ENCODE measurements at places on chromosomes 5 and 9.

DNA sequence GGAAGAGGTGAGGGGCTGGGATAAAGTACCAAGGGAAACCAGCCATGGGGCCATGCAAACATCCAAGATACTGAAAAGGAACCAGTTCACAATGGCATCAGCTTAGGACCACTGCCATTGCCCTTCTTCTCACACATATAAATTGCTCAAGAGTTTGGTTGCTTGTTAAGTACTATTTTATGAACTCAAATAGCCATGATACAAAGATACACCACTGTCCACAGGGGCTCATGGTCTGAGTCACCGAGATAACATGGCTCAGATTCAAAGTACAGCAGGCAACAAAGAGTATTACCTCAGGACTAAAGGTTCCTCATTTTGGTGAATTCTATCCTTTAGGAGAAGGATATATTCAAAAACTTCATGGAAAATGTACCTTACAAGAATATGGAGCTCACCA lies 55.6 kb downstream of the FANCC start:
- no peak for DNase-seq

DNA sequence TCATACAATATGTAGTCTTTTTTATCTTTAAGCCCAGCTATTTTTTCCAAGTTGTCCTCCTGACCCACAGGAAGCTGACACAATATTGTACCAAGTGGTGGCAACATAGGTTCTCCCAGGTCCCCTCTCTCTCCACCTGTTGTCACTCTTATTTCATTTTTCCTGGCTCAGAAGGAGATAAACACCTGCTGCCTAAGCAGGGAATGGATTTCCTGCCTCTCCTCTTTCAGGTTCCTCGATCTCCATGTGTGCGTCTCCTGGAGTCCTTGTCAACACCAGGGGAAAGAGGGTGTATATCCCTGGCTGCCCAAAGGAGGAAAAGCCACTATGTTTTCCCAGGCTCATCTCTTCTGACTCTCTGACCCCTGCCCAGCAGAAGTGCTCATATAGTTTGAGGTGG lies 81.8 kb upstream of the KLF9 start:
- DNase-seq = no peak

DNA sequence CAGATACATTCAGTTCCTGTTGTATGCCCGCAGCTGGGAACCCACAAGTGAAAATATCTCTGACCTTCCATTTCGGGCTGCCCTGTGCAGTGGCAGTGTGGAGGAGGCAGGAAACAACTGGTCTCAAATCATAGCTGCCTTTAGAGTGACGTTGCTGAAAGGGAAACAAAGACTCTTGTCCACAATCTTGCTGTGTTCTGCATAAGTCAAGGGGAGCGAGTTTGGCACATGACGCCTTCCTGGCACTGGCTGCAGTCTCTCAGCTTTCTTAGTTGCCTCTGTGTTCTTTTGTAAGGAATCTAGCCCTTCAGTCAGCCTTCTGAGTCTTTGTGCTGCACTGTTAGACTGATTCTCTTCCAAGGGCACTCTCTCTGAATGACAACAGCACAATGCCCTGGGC lies 24.0 kb downstream of the ADAMTS16 start:
- DNase-seq = no peak

- DNase-seq = no peak
Measured at GRCh38 chr9:117864385-117865057, 160.3 kb downstream of the TLR4 start.

DNA sequence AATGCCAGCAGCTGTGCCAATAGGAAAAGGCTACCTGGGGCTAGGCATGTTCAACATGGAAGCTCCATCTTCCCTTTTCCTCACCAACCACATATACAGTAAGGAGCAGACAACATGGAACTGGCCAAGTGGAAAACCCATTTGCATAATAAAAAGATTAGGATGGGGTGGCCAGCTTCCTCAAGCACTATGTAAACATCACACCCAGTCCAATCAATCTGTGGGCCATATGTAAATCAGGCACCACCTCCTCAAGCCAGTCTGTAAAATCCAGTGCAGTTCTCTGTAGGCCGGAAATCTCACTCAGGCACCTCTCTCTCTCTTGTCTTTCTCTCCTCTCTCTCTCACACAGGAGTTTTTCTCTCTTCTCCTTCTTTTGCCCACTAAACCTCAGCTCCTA lies 360.2 kb upstream of the GRIA1 start:
- DNase-seq = no peak

DNA sequence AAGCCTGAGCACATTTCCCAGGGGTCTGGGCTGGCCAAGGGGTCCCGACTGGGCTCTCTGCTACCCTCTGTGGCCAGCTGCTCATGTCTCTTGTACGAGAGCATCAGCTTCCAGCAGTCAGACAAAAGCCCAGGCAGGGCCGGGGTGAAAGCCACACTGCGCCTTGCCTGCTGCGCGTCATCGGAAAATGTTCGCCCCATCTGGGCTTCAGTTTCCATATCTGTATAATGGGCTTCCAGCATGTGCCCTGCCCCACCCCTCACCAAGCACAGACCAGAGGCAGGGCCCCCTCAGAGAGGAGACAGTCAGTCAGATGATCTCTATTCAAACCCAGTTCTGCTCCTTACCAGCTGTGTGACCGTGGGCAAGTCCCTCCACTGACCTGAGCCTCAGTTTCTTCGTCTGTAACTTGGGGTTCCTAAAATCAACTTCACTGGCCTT lies 8.0 kb upstream of the GRHPR start:
- no peak for DNase-seq

- DNase-seq = no peak
Measured at GRCh38 chr9:5896863-5897262, 6.2 kb downstream of the MLANA start.

- no peak for DNase-seq
Measured at GRCh38 chr9:93830012-93830596, 125.1 kb downstream of the BARX1 start.

DNA sequence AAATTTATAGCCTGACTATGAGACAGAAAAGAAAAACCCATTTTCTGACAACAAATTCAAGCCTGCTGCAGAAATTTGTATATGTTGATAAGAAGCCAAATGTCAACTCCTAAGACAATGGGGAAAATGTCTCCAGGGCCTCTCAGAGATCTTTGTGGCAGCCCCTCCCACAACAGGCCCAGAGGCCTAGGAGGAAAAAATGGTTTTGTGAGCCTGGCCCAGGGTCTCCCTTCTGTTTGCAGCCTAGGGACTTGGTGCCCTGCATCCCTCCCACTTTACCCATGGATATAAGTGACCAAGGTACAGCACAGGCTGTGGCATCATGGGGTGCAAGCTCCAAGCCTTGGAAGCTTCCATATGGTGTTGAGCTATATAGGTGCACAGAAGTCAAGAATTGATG lies 740.2 kb downstream of the SEMA5A start:
- DNase-seq = no peak

GRCh38 chr5:177089127-177089526 lies 2.4 kb downstream of the FGFR4 start:
- DNase-seq = no peak

DNA sequence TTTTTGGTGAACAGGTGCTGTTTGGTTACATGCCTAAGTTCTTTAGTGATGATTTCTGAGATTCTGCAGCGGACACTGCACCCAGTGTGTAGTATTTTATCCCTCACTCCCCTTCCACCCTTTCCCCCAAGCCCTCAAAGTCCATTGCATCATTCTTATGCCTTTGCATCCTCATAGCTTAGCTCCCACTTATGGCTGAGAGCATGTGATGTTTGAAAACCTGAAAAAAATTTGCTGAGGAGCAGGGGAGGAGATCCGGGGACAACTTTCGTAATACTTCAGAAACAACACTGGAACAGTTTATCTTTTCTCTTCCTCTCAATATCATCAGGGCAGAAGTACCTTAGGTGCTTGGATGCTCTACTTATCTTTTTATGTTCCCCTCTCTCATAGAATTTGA lies 226.4 kb downstream of the ADAMTS6 start:
- DNase-seq = no peak

DNA sequence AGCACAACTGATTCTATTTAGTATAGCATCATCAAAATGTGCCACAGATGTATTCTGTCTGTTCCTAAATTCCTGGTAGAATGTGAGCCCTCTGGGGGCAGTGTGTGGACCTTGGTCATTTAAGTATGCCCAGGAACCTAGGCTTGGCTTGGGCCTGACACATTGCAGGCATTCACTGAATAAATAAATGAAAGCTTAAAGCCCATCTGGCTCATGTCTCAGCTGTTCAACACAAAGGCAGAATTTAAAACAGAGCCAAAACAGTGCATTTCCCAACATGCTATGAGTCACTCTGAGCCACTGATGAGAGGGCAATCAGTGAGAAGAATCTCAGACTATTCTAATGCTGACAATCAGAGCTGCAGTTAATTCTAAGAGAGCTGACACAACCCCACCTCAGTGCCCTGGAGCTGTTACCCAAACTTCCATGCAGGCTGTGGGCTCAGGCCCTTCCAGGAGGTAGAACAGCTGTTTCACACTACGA lies 8.1 kb downstream of the FAM193B start:
- DNase-seq = no peak

DNA sequence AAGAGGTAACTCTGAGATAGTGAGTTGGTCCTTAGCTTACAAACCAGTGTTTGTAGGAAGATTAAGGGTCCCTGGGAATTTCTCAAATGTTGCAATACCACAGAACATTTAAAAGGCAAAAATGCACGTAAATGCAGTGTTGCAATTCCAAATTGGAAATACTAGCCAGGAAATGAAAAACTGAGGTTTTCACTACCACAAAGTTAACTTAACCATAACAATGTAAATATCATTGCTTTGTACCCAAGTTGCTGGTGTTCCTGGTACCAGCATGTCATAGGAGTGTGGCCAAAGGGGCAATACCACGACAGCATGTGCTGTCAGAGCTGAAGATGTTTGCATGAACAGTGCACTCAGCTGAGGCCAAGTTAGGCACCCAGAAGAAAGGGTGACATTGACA lies 382.9 kb downstream of the GLIS3 start:
- no peak for DNase-seq

- DNase-seq = no peak
Measured at GRCh38 chr9:36074870-36075532, 38.3 kb downstream of the RECK start.

DNA sequence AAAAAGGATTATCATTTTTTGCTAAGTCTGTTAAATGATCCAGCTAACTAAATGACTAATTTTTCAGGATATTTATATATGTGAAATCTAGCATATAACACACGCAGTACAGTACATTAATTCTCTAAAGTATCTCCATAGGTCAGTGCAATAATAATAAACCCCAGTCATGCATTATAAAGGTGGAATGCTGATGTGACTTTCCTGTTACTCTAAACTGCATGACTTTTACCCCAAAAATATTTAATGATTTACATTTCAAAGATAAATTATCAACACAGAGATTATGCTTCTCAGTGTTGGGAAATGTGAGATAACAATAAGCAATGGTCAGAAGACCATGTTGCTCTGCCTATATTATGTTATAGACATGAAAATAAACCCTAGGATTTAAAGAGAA lies 34.1 kb upstream of the PAM start:
- DNase-seq = no peak

DNA sequence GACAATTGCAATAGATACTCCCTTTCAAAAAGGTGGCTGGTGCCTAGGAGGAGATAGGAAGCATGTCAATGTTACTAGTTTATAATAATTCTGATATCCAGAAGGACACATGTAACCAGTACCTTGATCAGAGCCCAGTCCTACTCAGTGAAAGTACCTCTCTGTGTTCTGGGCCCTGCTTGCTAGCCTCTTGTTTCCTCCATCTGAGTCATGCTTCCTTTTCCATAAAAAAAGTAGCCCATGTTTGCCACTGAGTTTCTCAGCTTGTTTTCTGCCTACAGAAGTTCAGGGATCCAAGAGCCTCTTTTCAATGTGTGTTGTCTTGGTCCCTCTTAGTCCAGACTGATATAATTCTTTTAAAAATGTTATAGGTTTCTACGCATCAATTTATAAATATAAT lies 149.0 kb downstream of the SSBP2 start:
- no peak for DNase-seq

- peak; percentile 59 for DNase-seq
Measured at GRCh38 chr9:114958021-114958843, 27.8 kb upstream of the TNFSF8 start.

- no peak for DNase-seq
Measured at GRCh38 chr9:21974343-21974721, 19.9 kb downstream of the CDKN2A start.

DNA sequence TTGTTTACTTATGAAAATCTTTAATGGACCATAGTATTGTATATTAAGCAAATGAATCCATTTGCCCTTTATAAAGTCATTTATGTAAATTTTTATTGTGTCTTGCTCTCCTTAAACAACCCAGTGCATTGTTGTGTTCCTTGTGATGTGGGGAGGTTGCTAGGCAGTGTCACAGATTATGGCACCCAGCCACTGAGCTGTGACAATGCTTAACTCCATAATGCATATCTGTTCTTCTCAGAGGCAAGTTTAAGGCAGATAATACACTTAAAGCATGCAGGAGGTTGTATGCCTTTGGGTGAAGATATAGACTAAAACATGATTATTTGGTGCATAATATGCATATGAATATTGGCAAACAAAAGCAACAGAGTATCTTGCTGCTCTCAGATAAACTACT lies 269.6 kb upstream of the RIOK2 start:
- DNase-seq = no peak

GRCh38 chr5:53962306-53962705 lies 348.1 kb downstream of the ARL15 start:
- no peak for DNase-seq

GRCh38 chr9:130337784-130338380 lies 72.3 kb downstream of the HMCN2 start:
- DNase-seq = no peak

DNA sequence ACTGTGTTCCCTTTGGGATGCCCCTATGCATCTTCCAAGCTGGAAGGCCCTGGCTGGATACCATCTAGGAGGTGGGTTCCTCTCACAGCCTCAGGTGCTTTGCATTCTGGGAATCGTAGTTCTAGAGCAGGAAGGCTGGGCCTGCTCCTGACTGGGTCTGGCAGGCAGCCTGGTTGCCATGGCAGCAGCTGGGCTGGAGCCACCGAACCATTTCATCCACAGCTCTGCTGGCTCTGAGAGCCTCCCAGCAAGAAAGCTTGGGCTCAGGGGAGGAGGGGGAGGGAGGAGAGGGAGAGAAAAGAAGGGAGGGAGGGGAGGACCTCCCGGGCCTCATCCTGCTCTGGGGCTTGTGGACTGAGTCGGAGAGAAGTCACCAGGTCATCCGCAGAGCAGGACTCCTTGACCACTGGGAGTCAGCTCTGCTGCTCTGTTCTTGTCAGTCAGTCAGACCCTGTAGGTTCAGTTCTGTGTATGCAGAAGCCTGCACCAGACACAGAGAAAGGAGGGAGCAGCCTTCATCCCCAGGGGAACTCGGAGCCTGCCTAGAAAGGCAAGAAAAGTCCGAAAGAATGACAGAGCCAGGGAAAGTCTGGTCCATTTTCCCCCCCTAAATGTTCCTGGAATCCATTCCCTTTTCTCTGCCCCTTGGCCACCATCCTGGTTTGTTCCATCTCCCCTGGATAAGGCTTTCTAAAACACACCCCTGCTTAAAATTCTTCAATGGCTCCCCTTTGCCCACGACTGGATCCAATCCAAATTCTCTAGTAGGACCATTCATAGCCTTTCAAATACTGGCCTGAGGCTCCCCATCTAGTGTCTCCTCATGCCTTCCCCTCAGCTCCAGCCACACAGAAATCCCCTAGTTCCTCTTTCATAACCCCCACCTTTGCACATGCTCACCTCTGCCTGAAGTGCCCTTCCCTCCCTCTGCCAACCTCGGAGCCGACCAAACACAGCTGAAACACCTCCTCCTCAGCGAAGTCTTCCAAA lies 65.4 kb upstream of the ARAP3 start:
- no peak for DNase-seq

- DNase-seq = no peak
Measured at GRCh38 chr9:118148990-118149389, 444.8 kb downstream of the TLR4 start.

- no peak for DNase-seq
Measured at GRCh38 chr9:13587571-13587970, 308.1 kb upstream of the MPDZ start.

Measured in T-helper 2 cell (primary cell).